ENCODE measurements at places on chromosomes 7 and 10.
A peak's percentile ranks its signal among the peaks of the same experiment; 100 is the strongest.

- peak; percentile 34 for ATAC-seq
Measured at GRCh38 chr7:122143376-122143750, 686 bp downstream of the AASS start.

DNA sequence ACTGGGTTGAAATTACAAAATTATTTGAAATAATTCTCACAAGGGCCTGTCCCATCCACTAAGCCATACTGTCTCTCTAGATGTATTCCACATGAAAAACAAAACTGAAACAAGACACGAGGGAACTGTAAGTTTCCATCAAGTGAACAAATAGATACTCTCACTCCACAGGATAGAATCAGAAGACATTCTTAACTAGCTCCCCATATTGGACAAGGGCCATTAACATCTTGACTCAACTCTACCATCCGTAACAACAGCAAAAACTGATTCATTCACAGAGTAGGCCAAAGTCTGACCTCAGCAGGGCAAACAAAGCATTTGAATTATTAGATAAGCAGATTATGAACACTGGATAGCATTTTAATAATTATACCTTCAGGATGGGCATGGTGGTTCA is 29.1 kb downstream of the UBE2H start:
- ATAC-seq, result peak; percentile 77

DNA sequence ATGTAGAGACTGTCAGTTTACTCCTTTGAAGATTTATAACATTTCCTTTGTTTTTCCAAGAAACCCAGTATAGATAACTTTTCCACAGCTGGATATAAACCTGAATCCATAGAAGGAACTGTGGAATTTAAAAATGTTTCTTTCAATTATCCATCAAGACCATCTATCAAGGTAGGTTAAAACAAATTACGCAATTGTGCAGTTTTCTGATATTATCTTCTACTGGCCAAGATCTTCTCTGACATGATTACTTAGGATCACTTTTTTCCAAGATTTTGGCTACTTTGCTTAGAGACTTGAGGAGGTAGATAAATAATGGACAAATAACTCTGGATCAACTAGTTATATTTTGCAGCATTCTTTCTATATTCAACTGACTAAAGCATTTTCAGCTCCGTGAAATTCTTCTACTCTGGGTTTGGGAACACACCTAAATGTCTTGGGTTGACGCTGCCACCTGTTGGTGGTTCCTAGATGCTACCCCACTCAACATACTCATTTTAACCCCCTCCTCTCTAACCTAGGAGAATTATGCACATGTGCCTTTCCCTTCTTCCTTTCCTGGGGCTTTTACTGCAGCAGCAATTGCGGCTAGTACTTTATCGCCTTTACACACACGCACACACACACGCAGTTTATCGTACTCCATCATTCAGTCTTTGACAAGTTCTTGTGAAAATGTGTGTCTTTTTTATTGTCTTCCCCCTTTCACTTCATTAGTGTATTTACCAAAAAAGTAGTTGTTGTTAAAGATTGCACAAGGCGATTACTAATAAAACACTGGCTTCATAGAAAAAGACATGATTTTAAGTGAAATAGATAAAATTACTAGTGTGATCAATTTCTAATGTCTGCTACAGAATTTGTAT is 32.7 kb downstream of the ABCB5 start:
- ATAC-seq, result peak; percentile 66

GRCh38 chr10:60135020-60135419 is 228.7 kb upstream of the CCDC6 start:
- no peak for ATAC-seq

DNA sequence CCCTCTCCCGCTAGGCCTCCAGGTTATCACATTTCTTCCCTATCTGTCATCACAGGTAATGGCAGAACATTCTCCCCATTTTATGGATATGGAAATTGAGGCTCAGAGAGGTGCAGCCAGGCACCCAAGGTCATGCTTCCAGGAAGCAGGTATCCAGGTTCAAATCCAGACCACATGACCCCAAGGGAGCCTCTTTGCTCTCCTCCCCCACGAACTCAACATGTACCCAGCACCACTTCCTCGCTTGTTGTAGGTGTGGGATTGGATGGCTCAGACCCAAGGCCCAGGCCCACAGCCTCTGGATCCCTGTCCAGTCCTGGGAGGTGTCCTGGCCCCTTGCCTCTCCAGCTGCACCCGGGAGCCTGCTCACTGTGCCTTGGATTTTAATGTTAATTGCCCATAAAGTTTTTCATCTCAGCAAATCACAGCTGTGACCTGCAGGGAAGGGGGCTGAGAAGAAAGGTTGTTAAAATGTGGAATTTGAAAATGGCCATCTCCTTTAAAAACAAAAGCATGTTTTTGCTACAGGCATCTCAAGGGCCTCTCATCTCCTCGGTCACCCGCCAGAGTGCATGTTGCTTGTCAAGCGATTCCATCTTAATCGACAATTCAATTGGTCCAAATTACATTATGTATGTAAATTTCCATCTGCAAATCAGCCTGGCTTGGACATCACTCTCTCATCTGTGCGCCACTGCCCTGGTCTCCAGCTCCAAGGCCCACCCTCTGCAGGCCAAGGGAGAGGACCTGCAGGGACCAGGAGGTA is 205.4 kb upstream of the ZMIZ1 start:
- peak; percentile 60 for ATAC-seq
